ENCODE measurements at places on chromosomes 5 and 9.

GRCh38 chr5:167950126-167950721 lies 341.2 kb upstream of the WWC1 start:
- no peak for DNase-seq

DNA sequence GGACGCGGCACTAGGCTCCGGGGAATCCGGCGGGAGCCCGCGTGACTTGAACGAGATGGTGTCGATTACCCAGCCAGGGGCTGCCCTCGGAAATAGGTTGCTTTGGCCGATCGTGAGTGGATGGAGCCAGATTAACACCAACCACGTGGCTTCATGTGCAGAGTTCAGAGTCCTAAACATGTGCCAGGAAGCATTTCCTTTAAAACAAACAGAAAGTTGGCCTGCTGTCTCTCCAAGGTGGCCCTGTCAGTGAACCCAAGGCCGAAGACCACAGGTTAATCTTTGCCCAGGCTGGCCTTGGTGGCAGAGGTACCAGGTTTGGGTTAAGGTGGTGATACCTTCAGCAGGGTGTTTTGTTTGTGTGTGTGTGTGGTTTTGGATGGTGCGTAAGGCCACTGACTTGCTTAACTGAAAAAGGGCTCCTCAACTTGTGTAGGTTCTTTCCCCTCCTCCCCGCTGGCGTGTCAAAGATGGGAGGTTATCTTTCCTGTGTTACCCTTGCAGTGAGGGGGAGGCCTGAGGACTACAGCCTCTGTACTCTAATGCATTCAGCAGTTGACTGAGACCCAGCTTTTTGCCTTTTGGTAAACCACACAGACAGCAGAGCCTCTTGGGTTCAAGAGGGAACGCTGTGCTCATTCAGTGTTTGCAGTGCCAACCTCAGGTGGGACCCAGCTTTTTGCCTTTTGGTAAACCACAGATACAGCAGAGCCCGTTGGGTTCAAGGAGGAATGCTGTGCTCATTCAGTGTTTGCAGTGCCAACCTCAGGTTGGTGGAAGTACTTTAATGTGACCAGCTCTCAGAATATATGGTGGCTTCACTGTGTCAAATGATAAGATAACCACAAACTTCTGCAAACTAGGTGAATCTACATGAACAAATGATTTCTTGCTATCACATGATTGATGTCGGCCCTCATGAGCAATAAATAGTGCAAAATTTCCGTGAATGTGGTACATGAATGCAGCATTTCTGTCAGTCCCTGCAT lies 1.4 kb downstream of the IQGAP2 start:
- peak; percentile 83 for DNase-seq

- no peak for DNase-seq
Measured at GRCh38 chr5:142364251-142365145, 39.7 kb upstream of the SPRY4 start.

DNA sequence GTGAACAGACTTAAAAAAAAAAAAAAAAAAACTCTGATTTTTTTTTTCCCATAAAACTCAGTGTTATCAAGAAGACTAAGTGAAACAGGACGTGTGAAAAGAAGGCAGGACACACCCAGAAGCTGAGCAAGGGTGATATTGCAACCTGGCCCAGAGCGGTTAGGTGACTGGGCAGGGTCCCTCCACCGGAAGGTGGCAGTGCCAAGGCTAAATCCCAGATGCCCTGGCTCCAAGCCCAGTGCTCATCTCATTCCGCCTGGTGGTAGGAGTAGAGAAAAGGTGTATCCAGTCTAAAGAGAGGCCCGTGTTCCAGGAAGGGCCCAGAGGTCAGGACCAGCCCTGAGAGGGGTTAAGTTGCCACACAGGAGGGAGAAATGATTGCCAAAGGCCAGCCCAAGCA lies 51.5 kb upstream of the SAP30L start:
- no peak for DNase-seq

DNA sequence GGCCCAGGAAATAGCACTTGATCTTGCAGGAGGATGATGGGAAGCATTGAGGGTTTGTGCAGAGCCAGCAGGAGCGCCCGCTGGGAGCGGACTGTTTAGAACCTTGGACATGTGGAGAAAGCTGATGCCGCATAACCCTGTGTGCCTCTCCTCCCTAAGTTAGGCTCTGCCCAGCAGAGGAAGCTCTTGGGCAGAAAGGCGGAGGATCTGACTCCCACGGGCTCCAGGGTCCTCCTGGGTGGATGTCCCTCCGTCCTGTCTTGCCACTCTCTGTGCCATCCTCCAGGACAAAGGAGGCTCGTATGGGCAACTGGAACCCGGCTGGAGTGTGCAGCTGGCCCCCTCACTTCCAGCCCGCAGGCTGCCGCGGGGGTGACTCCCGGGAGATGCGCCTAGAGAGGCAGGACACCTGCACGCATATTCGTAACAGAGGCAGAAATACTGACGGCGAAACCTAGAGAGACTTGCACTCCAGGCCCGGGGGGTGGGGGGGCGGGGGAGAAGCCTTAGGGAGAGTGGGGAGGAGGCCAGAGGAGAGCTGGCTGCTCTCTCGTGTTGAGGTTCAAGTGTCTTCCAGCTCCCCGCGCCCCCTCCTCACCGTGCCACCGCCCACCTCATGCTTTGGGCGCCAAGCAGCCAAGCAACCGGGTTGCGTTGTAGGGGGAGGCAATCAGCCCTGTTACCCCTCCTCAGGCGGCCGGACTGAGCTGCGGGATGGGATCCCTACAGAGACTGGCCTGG lies 5.4 kb upstream of the FOXE1 start:
- DNase-seq, result no peak

DNA sequence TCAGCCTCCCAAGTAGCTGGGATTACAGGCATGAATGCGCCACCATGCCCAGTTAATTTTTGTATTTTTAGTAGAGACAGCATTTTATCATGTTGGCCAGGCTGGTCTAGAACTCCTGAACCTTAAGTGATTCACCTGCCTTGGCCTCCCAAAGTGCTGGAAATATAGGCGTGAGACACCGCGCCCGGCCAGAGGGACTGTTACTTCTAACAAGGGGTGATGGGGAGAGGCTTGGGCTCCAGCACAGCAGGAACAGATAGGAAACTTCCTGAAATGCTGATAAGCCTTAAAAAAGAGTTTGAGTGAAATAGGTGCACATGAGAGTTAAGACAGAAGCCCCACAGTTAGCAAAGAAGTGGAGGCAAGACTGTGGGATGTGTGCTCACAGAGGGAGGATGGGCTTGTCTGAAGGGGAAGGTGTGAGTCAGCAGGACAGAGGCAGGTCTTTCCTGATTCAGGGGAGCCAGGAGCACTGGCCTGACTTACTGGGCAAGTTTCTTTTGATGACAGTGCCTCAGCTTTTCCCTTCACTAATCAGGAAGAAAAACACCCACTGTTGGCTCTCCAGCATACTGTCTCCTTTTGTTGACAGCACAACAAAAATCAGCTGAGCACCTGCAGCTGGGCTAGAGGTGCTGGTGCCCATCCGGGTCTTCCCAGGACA lies 68.4 kb downstream of the RAD23B start:
- no peak for DNase-seq

DNA sequence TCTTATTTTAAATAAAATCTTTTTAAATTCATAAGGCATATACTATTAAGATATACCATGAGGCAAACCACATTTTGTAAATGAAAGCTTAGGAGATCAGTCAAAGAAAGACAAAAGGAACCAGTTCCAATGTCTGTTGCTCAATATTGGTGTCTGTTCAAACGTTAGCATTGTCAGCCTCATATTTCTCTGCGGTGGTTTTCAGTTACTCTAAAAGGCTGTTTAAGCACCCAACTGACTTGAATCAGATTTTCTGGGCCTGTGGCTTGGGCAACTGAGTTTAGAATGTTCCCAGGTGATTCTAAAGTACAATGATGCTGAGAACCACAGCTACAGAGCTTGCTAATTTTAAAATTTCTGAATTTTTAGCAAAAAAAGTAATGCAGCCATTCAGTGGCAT lies 166.3 kb upstream of the KIF2A start:
- no peak for DNase-seq

DNA sequence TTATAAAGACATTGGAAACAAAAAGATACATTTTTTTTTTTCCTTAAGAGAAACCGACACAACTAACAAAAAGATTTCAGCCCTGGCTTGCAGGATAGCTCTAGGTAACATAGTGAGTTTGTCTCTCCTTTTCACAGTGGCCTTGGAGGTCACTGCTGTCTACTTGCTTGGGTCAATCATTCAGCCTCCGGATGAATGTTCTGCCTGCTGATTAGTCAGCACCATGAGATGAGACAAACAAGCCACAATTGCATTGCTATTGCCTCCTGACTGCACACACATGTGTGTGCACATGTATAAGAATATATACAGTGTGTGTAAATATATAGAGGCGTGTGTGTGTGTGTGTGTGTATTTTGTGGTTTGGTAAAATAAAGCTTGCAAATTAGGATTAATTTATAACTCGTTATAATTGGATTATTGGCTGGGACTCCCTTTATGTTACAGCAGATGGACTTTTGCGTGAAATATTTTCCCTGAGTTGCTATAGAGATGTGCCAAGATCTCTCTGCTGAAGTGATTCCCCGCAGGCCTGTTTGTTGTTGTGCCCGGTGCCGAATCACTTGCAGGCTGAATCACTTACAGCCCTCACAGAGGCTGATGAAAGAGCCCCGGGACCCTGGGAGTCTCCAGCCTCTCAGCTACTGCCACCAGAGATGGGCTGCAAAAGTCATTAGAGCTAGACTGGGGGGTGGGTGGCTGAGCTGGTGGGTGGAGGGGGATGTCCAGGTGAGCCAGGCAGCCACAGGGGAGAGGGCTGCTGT lies 161.2 kb downstream of the FGF18 start:
- no peak for DNase-seq

Data from CD4-positive, alpha-beta T cell treated with Interleukin-17A for 1 hour (primary cell).